ENCODE measurements at places on chromosomes 4 and X.

- DNase-seq, result no peak
These were observed 15.0 kb upstream of the STK32B start for GRCh38 chr4:5036239-5036638.

DNA sequence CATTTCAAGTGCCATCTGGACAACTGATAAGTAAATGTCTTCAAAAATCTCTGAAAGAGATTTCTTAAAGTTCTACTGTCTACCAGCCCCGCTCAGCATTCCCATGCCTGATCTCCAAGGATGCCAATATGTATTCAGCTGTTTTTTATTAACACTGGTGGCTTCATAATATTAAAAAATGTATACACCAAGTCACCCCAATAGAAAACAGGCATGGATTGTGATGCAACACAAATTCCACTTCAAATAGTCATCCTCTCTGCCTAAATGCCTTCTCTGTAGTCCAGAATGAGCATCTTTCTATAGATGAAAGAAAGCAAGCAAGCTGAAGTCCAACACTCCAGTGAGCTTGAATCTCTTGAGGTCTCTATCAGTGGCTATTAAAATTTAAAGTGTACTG is 152.2 kb upstream of the PPARGC1A start:
- DNase-seq, result no peak

- no peak for DNase-seq
These were observed 168.0 kb downstream of the CDS1 start for GRCh38 chr4:84750960-84751283.

- DNase-seq, result no peak
These were observed 103.7 kb upstream of the KLF3 start for GRCh38 chr4:38560340-38560739.

GRCh38 chr4:154590329-154591006 is at the start of gene FGA:
Gene FGA, minus strand, starts transcription at chr4:154590742. Its CDS starts 55 bp downstream, at chr4:154590687.
- DNase-seq, result no peak

- DNase-seq, result no peak
These were observed 72.8 kb downstream of the CLCN5 start for GRCh38 chrX:49995107-49995731.

DNA sequence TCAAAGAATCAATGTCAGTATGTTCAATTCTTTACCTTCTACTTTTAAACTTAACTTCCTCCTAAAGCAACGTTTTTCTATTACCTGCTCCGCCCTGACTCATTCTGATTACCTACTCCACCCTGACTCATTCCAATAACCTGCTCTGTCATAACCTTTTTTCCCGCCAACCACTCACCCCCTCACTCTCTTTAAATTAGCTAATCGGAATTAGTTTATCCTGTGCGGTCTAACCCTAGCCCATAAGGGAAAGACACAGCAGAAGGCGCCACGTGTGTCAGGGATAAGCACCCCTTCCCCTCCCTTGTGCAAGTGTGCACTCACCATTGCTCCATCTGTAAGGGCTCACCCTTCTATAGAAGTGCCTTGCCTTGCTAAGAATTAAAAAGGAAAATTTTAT is 64.4 kb downstream of the EIF4E start:
- DNase-seq, result no peak

- no peak for DNase-seq
These were observed 48.2 kb downstream of the THAP9 start for GRCh38 chr4:82948647-82949204.

DNA sequence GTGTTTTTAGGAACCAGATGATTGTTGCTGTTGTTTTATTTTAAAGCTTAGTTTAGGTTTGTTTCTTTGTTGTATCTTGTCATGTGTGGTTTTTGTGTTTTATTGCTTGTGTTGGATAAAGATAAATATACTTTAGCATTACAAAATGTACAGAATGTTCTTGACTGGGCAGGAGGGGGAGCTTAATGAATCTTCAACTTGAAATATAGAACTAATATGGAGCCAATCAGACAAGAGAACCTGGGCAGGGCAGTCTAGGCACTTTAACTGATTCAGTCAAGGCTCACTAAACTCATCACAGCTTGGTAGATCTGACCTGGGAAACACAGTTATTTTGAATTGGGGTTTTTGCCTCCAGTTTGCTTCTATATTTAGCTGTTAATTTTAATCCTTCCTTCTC is 304.2 kb downstream of the ARHGAP24 start:
- DNase-seq, result no peak

DNA sequence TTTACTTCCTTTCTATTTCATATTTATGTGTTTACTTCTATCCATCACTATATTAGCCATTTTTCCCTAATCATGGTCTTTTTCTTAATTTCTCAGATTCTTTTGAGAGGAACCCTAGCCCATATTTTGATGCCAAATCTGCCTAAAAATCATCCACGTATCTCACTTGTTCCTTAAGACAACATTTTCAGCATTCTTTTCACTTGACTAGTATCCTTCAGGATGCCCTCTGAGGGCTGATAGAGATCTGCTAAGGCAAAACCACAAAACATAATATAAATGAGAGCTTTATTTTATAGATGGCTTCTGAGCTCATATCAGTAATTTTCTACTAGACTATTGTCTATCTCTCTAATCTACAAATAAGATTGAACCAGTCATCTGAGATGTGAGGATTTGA is 341.9 kb downstream of the GPM6A start:
- no peak for DNase-seq

DNA sequence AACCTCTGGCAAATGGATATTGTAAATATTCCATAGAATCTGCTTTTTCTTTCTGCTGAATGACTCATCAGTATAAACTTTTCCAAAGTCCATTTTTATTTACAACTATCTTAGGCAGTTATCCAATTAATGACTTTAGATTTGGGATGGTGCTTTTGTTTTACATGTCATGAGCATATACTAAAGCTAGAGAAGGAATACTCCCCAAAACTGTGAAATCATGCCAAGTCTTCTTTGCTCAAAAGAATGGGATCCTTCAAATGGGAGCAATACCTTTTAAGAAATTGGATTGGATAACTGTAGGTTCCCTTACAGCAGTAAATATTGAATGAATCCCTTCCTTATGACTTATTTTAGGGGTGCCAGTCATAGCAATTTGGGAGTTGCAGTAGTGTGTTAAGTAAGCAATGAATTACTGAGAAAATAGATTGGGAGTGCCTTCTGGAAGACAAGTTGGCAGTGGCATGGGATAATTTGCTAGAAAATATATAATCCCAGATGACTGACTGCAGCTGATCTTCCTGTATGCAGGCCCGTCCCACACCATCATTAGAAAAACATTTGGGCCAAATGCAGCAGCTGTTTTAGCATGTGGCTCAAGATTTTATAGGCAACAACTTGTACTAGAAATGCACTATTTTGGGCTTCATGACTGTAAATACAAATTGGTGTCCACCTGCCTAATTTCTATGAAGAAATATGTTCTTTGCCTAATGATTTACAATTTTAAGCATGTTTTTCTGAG is 2.8 kb downstream of the TMPRSS11D start:
- DNase-seq, result no peak

GRCh38 chrX:76064825-76065224 is 108.0 kb upstream of the PBDC1 start:
- DNase-seq, result no peak

- no peak for DNase-seq
These were observed 63.4 kb downstream of the PTTG2 start for GRCh38 chr4:38023347-38024205.

DNA sequence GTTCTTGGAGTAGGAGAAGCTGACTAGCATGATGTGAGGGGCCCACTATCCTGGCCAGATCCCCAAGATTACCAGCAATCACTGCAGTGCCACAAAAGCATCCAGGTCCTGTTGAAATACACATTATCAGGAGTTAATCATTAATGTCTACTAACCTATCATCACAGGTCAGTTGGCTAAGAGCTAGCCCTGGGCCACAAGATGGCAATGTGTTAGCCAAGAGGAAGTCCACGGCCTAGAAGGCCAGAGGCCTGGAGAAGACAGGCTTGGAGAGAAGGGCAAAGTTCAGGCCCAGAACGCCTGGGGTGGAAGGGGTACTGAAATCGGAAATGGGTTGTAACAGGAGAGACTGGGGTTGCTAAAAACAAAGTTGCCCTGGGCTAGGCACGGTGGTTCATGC is 19.9 kb upstream of the KIAA1210 start:
- DNase-seq, result no peak

DNA sequence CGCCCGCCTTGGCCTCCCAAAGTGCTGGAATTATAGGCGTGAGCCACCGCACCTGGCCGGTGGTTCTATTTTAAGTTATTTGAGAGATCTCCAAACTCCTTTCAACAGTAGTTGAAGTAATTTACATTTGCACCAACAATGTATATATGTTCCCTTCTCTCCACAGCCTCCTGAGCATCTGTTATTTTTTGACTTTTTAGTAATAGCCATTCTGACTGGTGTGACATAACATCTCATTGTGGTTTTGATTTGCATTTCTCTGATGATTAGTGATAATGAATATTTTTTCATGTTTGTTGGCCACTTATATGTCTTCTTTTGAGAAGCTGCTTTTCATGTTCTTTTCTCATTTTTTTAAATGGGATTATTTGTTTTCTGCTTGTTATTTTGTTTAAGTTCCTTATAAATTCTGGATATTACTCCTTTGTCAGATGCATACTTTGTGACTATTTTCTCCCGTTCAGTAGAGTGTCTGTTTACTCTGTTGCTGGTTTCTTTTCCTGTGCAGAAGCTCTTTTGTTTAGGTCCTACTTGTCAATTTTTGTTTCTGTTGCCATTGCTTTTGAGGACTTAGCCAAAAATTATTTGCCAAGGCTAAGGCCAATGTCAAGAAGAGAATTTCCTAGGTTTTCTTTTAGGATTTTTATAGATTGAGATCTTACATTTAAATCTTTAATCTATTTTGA is 213.2 kb downstream of the ARHGAP24 start:
- no peak for DNase-seq

- DNase-seq, result no peak
These were observed 355.1 kb upstream of the PABPC5 start for GRCh38 chrX:91079342-91080114.

- no peak for DNase-seq
These were observed 44.8 kb upstream of the NSG1 start for GRCh38 chr4:4341861-4342650.
